Kidney epithelial cell (primary cell): ENCODE measurements at places on chromosomes 4 and X.

DNA sequence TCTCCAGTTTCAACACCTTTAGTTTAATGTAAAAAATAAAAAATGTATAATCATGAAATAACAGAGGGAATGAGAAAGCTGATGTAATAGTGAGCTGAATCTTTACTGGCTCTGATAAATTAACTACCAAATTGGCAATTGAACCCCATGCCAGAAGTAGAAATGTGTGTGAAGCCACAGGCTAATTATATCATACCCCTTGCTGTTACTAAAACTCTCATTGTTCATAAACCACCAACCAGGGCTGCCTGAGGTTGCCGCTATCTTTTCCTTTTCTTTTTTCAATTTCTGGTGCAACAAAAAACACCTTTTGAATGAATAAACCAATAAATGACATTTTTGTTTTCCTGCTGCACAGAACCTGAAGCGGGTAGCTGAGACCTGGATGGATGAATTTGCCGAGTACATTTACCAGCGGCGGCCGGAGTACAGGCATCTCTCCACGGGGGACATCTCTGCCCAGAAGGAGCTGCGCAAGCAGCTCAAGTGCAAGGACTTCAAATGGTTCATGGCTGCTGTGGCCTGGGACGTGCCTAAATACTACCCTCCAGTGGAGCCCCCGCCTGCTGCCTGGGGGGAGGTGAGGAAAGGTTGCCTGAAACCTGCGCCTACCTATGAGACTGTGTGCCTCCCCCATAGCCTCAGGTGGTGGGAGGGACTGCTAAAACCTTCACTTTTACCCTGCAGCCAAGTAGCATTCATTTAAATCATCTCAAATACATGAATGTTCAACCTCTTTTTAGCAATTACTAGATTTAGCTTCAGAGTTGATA, 216.7 kb upstream of the GALNT7 start:
- DNase-seq, result no peak

GRCh38 chr4:127781300-127782024, 660 bp upstream of the HSPA4L start:
- DNase-seq, result no peak

DNA sequence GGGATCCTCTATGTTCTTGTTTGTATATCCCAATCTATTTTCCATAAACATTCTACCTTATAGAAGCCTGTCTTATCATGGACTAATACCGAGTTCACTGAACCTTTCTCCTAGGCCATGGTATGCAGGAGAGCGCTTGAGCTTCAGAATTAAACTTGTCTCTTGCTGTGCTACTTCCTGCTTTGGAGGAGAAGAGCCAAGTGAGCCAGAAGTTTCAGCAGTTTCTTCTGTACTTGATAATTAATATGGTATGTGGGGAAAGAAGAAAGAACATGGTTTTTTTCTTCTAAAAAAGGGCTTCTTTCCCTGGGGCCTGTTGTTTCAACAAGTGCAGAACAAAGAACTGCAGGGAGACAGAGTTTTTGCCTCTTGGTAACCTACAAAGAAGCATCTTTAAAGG, 172.8 kb downstream of the ATG4A start:
- DNase-seq, result no peak

DNA sequence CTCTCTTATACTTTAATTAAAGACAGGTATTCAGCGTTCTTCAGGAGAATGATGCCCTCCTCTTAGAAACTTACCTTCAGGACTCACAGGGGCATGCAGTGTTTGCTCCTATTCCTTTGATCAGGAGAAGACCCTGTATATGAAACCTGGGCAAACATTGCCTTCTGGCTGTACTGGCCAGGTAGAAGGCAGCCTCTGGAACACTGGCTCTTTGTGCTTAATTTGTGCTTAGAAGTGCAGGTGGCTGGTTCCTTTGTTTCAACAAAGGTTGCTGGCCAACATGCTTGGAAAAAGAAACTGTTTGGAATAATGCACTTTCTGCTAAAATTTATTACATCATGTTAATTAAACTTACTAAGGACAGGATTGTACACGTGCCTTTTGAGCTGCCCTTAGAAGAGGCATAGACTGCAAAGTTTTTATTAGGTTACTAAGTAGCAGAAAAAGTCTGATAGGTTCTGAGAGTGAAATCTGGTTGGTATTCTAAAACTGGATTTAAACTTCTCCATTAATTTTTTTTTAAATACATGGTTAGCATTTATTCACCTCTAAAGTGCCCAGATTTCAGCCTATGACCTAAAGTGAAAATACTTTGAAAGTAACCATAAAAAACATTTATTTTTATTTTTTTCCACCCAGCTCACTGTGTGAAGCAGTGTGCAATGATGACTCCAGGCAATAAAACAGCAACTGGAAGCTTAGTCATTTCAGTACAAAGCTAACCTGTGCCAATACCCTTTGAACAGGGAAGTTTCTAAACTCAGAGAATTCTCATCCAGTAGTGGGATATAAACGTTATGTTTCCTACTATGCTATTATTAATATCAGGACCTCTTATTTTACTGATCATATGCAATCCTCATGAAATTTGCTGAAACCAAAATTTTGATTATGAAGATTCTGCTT, 11.3 kb downstream of the RASSF6 start:
- DNase-seq, result no peak

DNA sequence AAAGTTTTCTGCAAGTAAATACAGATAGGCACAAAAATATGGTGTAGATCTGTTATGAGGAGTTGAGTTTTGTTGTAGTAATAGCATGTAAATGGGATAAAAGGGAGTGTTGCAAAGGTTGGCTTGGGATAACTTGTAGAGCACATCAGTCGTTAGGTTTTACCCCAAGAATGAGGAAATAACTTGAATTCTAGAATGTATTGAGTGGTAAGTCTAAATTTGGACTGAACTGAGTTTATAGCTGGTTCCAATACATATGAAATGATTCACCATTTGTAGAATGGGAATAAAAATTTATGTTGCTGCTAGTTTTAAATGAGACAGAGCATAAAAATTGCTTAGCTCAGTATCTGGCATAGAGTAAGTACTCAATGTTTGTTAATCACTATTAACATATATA, 719.2 kb downstream of the FSTL5 start:
- DNase-seq, result no peak

DNA sequence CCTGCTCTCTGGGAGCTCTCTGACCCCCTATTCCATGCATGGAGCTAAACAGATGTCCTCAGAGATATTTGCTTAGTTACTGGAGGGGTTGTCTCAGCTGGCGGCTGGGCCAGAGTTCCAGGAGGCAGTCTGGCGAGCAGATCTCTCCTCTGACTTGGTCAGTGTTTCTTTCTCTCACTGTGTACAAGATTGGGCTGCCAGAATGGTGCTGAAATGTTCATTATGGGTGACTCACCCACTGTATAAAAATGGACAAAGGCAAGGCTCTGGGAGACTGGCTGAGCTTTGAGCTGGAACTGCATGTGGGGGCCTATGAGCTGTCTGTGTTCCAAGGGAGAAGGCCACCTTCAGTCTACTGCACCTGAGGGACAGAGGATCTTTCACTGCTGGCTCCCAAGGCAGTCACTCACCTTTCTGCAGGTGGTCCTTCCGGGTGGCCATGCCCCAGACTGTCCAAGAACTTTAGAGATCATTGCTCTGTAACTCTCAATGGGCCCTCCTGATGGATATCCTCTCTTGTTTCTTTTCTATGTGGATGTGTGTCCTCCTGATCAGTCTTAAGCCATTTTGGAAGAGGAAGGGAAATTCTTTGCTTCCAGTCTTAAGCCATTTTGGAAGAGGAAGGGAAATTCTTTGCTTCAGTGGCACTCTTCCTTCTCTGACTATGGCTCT, 88.2 kb downstream of the CFAP299 start:
- no peak for DNase-seq

DNA sequence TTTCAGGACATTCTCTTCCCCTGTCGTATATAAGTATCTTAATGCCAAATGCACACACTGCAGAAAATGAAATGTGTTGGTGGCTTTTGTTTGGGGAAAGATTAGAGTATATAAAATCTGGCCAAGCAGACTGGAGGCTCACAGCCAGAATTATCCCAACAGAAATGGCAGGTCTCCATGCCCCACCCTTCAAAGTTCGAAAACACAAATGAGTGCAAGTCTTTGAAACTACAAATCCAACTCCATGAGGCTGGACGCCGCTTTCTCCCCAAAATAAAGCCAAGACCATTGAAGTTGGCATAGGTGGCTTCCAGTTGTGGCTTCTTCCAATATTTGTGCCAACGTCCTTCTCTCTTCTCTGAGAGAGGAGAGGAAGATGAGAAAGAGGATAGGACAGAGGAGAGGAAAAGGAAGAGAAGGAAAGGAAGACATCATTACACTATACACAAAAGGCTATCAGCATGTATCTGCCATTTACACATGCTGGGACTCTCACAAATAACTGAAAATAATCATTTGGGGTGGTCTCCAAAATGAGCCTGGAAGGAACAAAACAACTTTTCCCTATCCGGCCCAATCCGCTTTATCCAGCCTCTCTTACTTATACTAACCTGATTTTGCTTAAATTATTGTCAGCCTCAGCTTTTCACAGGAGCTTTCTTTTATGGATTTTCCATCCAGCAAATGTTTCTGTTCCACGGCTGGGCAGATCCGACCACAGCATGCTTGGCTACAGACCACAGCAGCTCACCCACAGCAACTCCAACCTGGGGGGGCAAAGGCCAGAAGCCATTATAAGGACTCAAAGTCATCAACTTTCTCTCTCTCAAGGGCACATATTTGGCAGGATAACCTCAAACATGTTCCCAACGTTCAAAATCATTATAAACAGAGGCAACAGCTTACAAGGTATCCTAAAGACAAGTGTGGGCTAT, 71.7 kb downstream of the APBB2 start:
- DNase-seq, result peak; percentile 63

DNA sequence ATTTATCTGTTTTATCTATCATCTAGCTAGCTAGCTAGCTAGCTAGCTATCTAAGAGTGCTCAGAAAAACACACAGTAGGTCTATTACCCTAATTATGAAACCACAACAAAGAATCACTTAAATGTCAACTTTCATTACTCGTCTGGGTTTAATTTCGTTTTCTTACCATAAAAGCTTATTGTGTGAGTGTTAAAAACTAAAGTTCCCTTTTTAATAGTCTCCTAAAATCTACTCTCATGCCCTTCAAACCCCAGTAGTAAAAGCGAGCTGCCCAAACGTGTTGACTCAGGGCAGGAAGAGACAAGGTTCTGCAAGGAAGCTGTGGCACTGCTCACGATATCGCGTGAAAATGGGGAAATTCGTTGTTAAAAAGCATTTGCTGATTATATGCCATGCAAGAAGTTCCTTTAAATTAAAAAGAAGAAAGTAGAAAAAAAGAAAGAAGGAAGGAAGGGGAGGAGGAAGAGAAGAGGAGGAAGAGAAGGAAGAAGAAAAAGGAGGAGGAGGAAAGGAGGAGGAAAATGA, 595 bp downstream of the MBNL3 start:
- no peak for DNase-seq

- no peak for DNase-seq
Measured at GRCh38 chr4:8766610-8767009, 105.0 kb downstream of the HMX1 start.

DNA sequence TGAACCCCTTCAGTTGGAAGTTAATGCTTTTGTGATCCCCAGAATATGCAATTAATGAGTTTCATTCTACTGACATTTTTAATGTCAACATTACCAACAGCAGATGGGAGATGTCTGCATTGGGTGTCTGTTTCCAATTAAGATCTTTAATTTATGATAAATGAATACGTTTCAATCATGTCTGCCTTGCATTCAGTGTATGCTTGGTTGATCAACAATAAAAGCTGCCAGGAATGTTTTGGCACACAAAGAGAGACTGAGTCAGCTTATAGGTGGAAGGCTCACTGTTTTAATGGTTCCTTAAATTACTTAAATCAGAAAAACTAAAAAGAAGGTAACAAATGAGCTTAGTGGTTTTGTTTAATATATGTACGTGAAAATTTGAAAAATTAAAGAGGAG, 359.9 kb upstream of the CNKSR2 start:
- no peak for DNase-seq

GRCh38 chrX:92224406-92224805, 445.2 kb downstream of the PCDH11X start:
- no peak for DNase-seq

- no peak for DNase-seq
Measured at GRCh38 chr4:1226144-1226481, 22.8 kb downstream of the CTBP1 start.

DNA sequence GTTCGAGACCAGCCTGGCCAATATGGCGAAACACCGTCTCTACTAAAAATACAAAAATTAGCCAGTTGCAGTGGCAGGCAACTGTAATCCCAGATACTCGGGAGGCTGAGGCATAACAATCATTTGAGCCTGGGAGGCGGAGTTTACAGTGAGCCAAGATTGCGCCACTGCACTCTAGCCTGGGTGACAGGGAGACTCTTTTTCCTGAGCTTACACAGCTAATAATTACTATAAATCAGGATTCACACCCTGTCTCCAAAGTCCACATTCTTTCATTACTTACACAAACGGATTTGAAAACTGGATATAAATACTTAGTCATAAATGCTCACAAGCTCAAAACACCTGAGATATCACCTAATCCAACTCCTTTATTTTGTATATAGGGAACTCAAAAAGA, 151.6 kb downstream of the LRBA start:
- DNase-seq, result no peak

- DNase-seq, result no peak
Measured at GRCh38 chr4:106032851-106033286, 137.6 kb downstream of the NPNT start.

GRCh38 chr4:152459326-152459725, 76.6 kb downstream of the FBXW7 start:
- no peak for DNase-seq

GRCh38 chrX:378443-378842, 8.3 kb downstream of the PPP2R3B start:
- DNase-seq, result no peak

DNA sequence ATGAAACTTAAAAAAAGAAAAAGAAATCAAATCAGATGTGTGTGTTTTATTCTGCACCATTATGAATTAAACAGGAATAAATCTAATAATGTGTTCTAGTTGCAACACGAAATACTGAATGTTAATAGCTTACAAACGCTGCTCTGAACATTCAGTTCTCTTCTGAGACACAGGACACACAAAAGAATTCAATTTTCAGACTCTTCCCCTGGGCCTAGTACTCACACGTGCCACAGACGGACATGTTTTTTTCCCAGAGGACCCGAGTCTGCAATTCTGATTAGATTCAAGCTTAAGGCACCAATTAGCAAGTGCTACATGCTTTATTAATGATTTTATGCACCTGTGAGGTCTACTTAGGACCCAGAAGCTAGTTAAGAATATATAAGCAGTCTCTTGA, 20.5 kb downstream of the C4orf54 start:
- no peak for DNase-seq

DNA sequence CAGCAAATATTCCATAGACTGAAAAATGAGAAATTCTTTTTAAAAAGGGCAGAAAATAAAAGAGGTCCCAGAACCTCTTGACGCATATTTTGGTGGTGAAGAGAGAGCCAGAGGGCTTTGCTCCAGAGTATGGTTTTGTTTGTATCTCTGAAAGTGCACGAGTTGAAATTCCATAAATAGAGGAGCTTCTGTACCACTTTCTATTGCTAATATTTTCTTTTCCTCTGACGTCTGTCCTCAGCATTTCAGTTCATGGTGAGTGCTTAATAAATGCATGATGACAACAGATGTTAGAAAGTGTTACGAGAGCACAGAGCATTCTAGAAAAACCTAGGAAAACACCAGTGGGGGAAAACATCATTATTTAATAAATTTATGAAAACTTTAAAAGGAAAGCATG, 145.6 kb downstream of the AMELX start:
- DNase-seq, result no peak

GRCh38 chr4:183241322-183241640, 78.8 kb downstream of the CLDN22 start:
- no peak for DNase-seq
